ENCODE measurements at places on chromosomes 7 and 10.

DNA sequence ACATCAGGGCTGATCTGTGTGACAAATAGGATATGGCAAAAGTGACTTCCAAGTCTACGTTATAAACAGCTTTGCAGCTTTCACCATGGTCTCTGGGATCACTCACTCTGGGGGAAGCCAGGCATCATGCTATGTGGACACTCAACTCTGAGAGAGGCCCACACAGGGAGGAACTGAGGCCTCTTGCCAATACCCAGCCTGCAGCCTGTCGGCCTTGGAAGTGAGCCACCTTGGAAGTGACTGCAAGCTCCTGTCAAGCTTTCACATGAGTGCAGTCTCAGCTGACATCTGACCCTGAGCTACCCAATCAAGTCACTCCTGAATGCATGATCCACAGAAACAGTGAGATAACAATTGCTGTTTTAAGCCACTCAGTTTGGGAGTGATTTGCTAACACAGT, 56.5 kb downstream of the MMRN2 start:
- DNase-seq, result no peak

- DNase-seq, result no peak
Observed at GRCh38 chr7:156592155-156592884, 48.3 kb upstream of the RNF32 start.

DNA sequence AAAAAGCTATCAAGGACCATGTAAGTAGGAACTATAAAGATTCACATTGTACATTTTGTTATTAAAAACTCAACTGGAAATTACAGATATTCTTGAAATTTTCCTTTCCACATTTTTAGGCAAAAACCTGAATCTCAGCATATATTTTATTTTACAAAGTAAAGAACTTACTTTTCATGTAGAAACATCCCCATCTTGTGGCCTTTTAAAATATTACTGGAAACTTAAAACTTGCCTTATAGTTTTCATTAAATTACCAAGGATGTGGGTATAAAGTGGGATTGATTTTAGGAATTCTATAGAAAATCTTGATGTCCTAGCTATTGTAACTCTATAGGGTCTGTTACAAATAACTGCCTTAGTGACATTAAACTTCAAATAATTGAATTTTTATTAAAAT, 10.6 kb downstream of the DBF4 start:
- DNase-seq, result no peak

DNA sequence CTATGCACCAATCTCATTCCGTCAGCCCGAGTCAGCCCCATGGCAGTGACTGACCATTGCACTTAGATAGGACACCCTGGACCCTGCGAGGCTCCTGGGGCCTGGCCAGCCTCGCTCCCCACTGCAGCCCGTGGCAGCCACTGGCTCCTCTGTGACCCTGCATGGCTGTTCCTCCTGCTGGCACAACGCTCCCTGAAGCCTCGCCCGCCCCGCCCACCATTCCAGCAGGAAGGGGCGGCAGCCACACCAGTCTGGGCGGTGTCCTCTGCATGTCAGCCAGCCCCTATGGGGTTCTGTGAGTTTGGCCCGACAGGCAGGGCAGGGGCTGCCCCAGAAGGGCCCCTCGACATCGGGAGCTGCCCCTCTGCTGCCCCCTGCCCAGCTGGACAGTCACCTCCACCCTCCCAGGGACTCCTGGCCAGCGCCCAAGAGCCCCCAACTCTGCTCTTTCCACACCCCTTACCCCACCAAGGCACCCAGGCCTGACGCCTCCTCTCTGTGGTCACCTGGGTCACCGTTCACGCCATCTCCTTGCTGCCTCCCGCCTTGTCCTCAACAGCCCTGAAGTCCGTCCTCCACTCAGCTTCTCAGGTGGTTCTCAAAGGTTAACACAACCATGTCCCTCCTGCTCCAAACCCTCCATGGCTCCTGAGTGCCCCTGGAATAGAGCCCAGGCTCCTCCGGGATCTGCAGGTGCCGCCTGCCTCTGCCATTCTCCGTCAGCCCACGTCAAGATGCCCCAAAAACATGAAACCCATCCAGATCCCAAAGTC, 103.5 kb downstream of the MICALL2 start:
- no peak for DNase-seq

DNA sequence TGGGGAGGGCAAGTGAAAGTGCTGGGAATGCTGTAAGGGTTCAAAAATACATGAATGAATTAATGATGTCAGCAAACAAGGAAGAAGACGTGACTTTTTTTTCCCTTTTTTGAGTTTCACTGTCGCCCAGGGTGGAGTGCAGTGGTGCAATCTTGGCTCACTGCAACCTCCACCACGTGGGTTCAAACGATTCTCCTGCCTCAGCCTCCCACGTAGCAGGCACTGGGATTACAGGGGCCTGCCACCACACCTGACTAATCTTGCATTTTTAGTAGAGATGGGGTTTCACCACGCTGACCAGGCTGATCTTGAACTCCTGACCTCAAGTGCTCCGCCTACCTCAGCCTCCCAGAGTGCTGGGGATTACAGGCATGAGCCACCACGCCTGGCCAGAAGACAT, 30.0 kb downstream of the DENND10 start:
- no peak for DNase-seq

- DNase-seq, result no peak
Observed at GRCh38 chr10:110786172-110786571, 85.6 kb upstream of the PDCD4 start.

GRCh38 chr10:74039561-74040145, 41.7 kb downstream of the VCL start:
- DNase-seq, result no peak

DNA sequence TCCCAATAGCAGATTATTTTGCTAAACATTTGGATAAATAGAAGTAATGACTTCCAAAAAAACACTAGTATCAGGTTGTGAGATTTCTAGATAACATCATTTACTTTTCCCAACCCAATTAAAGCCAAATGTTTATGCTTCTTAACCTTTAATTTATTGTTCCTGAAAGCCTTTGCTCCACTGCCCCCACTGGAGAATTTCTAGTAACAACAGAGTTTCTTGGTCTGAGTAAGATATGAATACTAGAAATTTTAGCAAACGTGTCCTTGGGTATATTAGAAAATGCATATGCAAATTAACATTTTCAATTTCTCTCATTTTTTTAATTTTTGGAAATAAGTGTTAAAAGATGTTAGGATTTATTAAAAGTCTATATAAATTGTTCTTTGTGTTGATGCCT, 958.0 kb upstream of the PHF14 start:
- DNase-seq, result no peak

GRCh38 chr10:110979611-110980010, 60.2 kb downstream of the SHOC2 start:
- DNase-seq, result no peak

GRCh38 chr10:89554433-89554832, 19.0 kb upstream of the SLC16A12 start:
- DNase-seq, result no peak

DNA sequence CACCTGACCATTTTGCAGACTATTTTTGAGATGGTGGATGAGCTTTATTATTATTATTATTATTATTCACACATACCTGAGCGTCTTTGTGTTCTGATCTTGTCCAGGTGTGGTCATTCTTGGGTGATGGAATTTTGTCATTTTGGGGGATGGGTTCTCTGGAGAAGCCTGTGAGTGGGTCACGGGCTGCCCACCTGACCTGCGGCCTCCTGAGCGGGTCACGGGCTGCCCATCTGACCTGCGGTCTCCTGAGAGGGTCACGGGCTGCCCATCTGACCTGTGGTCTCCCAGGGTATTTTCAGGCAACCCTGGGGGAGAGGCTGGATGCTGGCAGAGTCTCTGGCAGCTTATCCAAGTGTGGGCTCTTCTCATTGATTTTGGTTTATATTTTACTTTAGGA, 7.3 kb downstream of the SCART1 start:
- no peak for DNase-seq

DNA sequence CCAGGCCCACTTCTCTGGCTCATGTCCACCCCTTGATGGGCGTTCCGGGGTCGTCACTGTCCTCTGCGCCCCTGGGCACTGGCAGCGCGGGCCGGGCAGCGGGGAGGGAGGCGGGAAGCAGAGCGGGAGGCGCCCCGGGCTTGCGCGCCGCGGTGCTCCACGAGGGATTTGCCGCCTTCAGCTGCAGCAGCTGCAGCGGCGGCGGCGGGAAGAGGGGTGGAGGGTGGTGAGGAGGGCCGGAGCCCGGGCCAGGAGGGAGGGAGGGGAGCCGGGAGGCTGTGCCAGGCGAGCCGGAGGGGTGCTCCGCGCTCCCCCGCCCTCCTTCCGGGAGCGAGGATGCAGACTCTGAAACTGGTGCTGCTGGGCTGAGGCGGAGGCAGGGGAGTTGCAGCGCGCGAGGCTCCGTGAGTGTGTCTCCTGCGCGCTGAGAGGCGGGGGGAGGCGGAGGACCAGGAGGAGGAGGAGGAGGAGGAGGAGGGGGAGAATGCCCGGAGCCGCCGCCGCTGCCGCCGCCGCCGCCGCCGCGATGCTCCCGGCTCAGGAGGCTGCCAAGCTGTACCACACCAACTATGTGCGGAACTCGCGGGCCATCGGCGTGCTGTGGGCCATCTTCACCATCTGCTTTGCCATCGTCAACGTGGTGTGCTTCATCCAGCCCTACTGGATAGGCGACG, at the start of gene LHFPL3:
Gene LHFPL3, plus strand, starts transcription at position 308 of the 674 bp plus-strand sequence.
- DNase-seq, result no peak

DNA sequence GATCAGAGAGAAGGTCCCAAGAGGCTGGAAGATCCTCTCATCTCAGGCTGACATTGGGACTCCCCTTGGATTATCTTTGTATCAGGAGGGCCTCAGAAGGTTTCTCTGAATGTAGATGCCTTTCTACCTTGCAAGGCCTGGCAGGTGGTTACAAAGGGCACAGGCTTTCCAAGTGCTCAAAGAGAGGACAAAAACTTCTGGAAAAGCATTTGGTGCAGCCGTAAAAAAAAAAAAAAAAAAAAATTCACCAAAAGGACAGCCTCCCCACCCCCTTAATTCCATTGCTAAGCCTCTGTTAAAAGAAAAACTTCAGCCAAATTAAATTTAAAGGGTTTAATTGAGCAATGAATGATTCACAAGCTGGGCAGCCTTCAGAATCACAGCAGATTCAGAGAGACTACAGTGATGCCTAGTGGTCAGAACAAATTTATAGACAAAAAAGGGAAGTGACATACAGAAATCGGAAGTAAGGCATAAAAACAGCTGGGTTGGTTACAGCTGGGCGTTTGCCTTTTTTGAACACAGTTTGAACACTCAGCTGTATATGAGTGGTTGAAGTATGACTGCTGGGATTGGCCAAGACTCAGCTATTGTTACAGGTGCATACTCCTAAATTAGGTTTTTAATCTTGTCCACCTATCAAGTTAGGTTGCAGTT, 42.5 kb upstream of the LRGUK start:
- no peak for DNase-seq

DNA sequence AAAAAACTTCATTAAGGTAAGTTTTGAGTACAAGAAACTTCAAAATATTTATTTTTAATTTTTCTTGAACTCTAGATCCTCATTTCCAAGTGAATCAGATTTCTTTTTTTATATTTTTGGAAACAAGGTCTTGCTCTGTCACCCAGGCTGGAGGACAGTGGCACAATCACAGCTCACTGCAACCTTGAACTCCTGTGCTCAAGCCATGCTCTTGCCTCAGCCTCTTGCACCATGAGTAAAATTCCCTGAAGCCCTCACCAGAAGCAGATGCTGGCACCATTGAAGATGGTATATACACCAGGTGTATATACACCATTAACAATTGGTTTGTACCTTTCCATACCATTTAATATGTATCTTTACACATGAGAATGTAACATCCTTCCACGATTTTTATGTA, 45.1 kb upstream of the ODAD2 start:
- DNase-seq, result no peak

GRCh38 chr7:140425718-140426117, 21.9 kb downstream of the RAB19 start:
- DNase-seq, result no peak

DNA sequence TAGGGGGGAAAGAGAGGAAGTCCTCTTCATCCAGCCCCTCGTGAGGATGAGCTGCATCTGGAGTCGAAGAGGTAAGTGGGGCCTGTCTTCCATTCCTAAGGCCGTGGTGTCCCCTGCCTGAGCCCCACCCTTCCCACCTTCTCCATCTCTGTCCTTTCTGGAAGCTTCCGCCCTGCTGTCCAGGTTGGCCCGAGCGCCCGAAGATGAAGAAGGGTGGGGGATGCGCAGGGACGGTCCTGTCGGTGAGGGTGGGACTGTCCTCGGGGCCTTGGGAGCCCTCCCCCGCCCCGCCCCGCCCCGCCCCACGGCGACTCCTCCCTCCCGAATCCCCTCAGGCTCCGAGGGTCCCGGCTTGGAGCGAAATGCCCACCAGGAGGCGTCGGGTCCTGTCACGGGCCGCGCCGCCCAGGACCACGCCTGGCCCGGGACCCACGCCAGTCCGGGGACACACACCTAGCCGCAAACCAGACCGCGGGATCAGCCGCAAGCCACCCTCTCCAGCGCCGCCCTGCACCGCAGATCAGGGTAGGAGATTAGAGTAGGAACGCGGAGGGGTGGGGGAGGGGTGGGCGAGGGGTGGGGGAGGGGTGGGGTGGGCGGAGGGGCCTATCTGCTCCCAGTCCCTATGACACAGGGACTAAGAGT, 15.3 kb downstream of the GPRIN2 start:
- DNase-seq, result no peak

- DNase-seq, result no peak
Observed at GRCh38 chr10:88245974-88246511, 337.1 kb downstream of the RNLS start.

DNA sequence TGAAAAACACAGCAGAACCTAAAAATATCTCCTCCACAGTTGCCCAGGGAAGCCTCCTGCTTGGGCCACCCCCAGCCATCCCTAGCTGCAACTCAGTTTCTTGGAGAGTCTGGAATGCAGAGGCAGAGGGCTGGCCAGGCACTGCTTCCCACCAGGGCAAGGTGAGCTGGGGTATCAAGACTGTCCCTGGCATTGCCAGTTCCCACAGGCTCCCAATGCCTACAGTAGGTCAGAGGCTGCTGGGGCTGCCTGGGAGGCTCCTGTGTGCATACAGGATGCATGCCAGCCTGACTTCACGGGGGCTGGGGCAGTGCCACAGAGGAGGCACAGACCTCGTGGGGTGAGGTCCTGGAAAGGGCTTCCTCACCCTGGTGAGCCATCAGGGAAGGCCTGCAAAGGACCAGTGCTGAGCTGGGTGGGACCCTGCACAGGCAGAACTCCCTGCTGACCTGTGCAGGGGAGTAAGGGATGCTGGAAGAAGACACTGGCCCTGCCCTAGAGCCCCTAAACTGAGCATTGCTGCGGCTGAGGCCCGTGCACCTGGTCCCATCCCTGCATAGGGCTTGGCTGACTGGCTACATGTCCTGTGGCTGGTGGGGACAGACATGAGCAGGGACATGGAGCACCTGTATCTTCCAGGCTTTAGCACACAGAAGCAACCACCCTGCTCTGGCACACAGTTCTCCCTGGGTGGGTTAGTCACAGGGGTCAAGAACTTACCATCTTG, 121.9 kb upstream of the RET start:
- DNase-seq, result no peak

GRCh38 chr10:31319602-31320549, 860 bp downstream of the ZEB1 start:
- peak; percentile 21 for DNase-seq

DNA sequence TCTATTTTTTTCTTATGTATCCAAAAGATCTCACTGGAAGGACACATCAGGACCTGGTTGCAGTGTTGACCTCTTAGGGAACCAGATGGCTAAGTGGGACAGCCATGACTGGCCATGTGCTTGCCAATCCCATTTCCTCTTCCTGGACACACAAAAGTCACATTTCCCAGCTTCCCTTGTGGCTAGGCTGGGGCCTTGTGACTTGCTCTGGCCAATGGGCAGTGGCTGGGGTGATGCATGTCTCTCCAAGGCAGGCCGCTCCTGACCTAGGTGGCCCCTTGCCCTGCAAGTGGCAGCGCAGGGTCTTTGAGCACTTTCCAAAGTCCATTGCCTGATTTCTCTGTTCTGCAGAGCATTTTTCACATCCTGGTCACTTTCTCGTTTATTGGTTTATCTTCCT, 41.7 kb upstream of the HSPA12A start:
- no peak for DNase-seq

GRCh38 chr10:114703377-114704107, 45.5 kb upstream of the ABLIM1 start:
- DNase-seq, result no peak
